PC-9 (cell line): ENCODE measurements at places on chromosomes 12 and 14. TPM values are rescaled to one million over a fixed set of nuclear protein-coding genes. Genes with fewer than 3 reads are reported as not detected.

DAO gene
- total RNA-seq, result not detected in 2 replicates

SERPINA3 gene
- total RNA-seq, result not detected in 2 replicates

TESPA1 gene
- total RNA-seq, result not detected in 2 replicates

CYP46A1 gene
- total RNA-seq, result not detected in 2 replicates

SMIM41 gene
- total RNA-seq, result 0.28 TPM in 1 of 2 replicates, not detected in the other

WNT1 gene
- not detected in 2 replicates for total RNA-seq

C12orf60 gene
- total RNA-seq, result 3.3 and 4.0 TPM in 2 replicates

SLC25A47 gene
- total RNA-seq, result not detected in 2 replicates
